ENCODE measurements at places on chromosomes 3 and 15.

DNA sequence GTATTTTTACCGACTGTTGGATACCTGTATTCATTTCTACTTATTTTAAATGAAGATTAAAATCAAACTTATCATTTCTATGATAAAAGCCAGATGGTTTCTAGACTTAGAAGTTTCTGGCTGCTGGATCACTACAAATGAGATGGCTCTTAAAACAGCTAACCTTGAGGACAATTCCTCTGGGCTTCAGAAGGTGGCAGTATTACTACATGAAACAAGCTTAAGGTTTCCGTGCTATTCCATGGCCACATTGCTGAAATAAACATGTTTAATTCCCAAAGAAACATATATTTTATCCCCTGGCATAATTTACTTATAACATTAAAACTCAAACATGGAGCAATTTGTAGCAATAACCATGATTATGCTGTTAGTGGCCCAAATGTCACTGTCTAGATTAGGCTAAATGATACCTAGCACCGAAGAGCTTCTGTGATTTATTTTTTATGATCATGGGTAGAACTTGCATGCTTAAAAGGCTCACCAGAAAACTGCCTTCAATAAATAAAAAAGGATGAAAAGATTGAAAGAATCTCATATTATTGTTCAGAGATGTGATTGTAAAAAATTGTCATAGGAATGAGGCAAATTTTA, 204.0 kb upstream of the NANOGP8 start:
- DNase-seq = no peak

- DNase-seq = no peak
Observed at GRCh38 chr15:50330921-50331320, 24.1 kb downstream of the GABPB1 start.

DNA sequence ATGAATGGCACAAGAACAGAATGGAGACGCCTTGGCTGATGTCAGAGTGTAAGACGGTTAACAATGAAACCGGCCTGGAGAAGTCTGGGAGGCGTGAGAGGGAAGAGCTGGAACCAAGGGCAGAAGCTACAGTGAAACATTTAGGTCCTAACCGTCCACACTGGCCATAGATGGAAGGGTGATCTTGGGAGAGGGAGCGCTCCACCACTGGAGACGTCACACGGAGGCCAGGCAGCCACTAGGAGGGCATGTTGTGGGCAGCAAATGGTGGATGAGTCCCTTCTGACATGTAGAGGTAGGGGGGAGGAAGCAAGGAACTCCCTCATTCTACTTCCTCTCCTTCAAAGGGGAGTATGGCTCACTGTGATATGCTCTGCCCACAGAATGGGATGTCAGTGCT, 23.8 kb downstream of the FEM1B start:
- DNase-seq = peak; percentile 31

DNA sequence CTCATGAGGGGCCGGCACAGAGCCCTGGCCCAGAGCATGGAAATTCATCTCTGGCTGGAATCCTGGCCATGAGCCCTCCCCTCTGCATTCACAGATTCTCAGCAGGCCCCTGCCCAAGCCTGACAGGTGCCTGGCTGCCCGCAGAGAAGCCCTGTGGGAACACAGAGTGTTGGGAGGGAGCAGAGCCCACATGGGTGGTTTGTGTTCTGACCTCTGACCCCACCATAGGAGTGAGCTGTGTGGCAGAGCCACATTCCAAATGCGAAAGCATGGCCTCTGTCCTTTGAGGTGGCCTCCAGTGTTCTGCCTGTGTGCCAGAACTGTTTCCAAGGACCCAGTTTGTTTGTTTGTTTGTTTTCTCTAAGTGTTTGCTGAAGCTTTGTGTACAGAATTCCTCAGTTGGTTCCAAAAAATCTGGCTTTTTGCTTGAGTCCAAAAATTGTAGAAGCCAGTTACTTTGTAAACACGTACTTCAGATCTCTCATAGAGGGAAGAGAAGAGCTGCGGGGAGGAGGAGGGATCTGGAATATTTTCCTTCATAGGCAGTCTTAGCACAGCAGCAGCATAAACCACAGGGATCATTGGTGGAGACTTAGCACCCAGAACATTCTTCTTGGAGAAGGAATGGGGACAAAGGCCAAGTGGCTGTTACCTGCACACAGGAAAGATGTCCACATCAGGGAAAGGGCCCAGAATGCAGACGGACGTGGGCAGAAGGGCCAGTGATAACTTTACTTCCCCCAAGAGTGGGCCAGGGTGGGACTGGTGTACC, 36.0 kb downstream of the GRAMD2A start:
- DNase-seq = peak; percentile 35

GRCh38 chr3:58237238-58237940, at the start of gene ABHD6:
ABHD6 (plus strand) TSS chr3:58237792; CDS start chr3:58256587, 18,795 bp downstream.
- DNase-seq = peak; percentile 95

GRCh38 chr3:179068779-179069530, 2.7 kb downstream of the ZMAT3 start:
- no peak for DNase-seq

- DNase-seq = no peak
Observed at GRCh38 chr3:30516238-30516637, 90.2 kb upstream of the TGFBR2 start.

GRCh38 chr15:62666046-62666445, 376.5 kb upstream of the TPM1 start:
- DNase-seq = no peak

GRCh38 chr3:123871946-123872345, 12.2 kb downstream of the MYLK start:
- DNase-seq = no peak

- DNase-seq = no peak
Observed at GRCh38 chr3:172635588-172635987, 75.3 kb downstream of the NCEH1 start.

- no peak for DNase-seq
Observed at GRCh38 chr3:110813541-110813940, 258.1 kb upstream of the NECTIN3 start.

- no peak for DNase-seq
Observed at GRCh38 chr3:156859578-156859977, 33.4 kb downstream of the LEKR1 start.

DNA sequence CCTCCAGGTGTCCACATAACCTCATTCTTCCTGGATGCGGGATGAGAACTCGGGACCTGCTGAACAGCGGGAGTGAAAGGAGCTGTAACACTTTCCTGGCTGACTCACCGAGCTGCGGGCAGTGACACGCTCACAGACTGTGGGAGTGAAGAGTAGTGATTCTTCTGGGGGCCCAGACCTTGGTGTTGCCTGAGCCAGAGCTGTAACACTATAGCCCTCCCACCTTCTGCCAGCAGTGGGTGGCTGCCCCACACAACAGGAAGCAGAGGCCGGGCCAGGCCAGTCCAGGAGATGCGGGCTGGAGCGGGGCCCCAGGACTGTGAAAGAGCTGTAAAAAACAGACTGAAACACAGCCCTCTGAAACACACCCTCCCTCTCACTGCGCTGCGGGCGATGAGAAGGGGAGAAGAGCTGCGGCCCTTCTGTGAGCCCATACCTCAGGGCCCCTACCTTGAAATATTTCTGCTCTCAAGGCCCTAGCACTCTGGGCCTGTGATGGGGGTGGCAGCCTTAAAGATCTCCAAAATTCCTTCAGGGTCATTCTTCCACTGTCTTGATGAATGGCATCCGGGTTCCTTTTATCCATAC, 464.0 kb upstream of the CCDC54 start:
- no peak for DNase-seq

- DNase-seq = no peak
Observed at GRCh38 chr15:60699845-60700244, 220.9 kb upstream of the ICE2 start.

- no peak for DNase-seq
Observed at GRCh38 chr3:138079901-138080300, 35.5 kb downstream of the DZIP1L start.

- DNase-seq = no peak
Observed at GRCh38 chr3:63937661-63938651, 25.8 kb upstream of the SCAANT1 start.

GRCh38 chr3:173725507-173725906, 328.0 kb downstream of the NLGN1 start:
- DNase-seq = no peak

DNA sequence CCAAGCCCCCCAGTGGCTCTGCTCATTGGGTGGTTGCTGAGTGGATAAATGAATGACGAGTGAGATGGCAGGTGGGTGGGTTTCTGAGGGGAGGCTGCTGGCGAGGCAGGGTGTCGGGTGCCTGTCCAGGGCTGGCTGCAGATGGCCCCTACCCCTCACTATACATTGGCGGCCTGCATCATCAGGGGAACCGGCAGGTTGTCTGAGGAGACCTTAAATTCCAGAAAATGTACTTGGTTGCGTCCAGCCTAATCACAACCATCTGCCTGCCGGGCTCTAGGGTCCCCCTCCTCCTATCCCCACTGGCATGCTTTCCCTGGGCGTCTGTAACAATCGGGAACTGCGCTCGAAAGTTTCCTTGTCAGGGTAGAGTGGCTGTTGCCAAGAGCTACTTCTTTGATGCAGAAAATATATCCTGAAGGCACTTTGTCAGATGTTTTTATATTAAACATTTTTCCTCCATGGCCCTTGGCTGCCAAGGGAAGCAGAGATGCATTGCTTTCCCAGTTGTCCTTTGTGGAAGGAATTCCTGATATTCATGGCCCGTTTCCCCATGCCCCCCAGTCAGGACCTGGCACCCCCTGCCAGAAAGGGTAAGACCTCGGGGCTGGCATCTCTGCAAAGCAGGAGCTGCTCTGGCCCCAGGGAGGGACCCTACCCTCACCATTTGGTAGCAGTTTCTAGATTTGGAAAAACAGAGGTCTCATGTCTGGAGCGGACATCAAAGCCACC, 22.9 kb downstream of the SMAD6 start:
- no peak for DNase-seq

GRCh38 chr3:121836064-121836463, 1.1 kb downstream of the EAF2 start:
- DNase-seq = no peak

GRCh38 chr15:61702224-61703020, 357.8 kb downstream of the VPS13C start:
- DNase-seq = no peak

GRCh38 chr3:57892423-57892822, 115.8 kb upstream of the FLNB start:
- no peak for DNase-seq

DNA sequence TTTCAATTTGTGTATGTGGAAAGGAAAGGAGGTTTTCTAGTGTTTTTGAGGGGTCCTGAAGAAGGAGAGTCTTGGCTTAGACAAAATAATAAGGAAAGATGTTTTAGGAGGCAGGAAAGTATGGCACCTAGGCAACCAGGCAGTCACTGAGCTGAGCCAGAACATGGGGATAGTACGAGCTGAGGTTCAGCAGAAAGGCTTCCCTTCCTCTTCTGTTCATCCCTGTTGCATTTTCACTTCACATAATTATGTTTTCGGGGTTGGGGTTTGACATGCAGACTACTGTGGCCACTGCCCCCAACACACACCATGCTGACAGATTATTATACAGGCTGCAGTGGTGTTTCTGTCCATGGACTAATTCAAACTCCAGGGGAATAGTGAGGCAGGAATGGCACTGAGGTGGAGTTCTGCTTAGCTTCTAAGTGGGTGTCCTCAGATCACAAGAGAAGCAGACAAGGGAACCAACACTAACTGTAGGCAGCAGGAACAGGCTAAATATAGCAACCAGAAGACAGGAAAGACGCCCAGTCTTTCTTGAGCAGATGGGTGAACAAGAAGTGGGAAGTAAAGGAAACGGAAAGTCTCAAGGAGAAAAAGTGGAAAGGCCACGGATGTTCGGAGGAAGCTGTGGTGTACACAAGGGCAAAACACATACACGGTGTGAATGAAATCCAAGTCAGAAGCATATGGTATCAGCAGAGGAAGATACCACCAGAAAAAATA, 305.8 kb downstream of the PLCL2 start:
- DNase-seq = no peak

- no peak for DNase-seq
Observed at GRCh38 chr15:91408476-91409076, 308.5 kb downstream of the SV2B start.

DNA sequence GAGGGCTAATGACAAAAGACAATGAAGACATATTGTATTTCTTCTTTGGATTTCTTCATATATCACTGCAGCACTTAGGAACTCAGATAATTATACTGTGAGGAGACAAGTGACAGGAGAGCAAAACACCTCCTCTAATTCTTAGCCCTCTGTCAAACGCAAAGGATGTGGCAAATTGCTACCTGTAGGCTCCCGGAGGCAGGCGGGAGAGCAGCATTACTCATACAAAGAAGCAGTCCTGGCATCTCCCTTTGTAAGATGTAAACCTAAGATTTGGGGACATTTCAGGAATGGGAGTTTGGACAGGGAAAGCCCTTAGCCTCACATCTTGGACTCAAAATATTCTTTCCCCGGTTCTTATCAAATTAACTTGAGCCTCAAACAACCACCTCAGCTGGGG, 460.8 kb downstream of the SOX2 start:
- no peak for DNase-seq

DNA sequence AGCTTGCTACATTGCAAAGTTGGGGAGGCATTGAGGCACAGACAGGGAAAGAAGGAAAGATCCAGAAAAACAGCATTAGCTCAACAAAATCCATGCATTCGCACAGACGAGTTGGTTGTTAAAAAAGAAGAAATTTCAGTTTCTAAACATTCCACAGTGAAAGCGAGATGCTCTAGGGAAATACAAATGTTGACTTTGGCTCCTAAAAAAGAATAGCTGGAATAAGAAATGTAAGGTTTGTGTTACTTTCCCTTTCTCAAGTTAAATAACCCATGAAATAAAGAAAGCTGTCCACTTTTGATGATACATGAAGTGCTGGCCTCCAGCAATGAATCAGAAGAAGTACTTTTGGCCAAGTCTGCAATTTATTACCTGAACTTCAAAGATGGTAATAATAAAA, 465.1 kb downstream of the ERC2 start:
- no peak for DNase-seq

Data from spleen (tissue), 13 donors.